ENCODE measurements at places on chromosomes 6 and 20. TPM values are rescaled to one million over a fixed set of nuclear protein-coding genes. Genes with fewer than 3 reads are reported as not detected.

The LY6G6C gene
- not detected for total RNA-seq

GRCh38 chr6:165390475-165390874 is 81.1 kb upstream of the C6orf118 start:
- H3K36me3 ChIP-seq, result no peaks in the 10 kb centered on the region
- no peak overlapping the region for H3K4me3 ChIP-seq
- no peak overlapping the region for H3K27ac ChIP-seq
- H3K27me3 ChIP-seq, result no peaks in the 10 kb centered on the region
- DNase-seq, result no peak

The SAMD10 gene
- total RNA-seq, result not detected

The ENPP3 gene
- not detected for total RNA-seq

- peak overlapping the region; percentile 90 for H3K27ac ChIP-seq
- H3K36me3 ChIP-seq, result no peaks in the 10 kb centered on the region
- H3K4me1 ChIP-seq, result peaks cover 24% of the 10 kb centered on the region
- no peak for DNase-seq
- peak overlapping the region; percentile 36 for H3K4me3 ChIP-seq
- no peaks in the 10 kb centered on the region for H3K27me3 ChIP-seq
These were observed 11.0 kb downstream of the SMOC2 start for GRCh38 chr6:168451805-168452517.

The TSPO2 gene
- total RNA-seq, result not detected

DNA sequence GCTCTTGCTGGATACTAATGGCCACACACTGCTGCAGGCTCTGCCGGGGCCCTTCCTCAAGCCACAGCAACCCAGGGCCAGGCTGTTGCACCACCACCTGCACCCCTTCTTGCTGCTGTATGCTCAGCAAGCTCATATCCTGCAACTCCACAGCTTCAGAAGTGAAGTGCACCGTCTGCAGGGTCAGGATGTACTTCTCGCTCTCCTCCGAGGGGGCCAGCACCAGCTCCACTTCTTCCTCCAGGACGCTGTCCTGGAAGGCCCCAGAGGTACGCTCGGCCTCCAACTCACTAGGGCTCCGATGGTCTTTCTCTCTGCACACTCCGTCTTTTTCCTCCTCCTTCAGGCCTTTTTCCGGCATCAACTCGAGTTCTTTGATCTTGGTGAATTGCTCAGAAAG is 1.2 kb downstream of the CTCFL start:
- DNase-seq, result no peak
- H3K36me3 ChIP-seq, result no peaks in the 10 kb centered on the region
- no peak overlapping the region for H3K27ac ChIP-seq
- no peaks in the 10 kb centered on the region for H3K27me3 ChIP-seq
- no peak overlapping the region for H3K4me3 ChIP-seq

The FNDC11 gene
- total RNA-seq, result not detected

The OPN5 gene
- total RNA-seq, result not detected

Measured in ascending aorta (tissue), 2 donors.